ENCODE measurements at places on chromosomes 1 and 21. TPM values are rescaled to one million over a fixed set of nuclear protein-coding genes. Genes with fewer than 3 reads are reported as not detected.

The SV2A gene
- 0.09 TPM for total RNA-seq

The TMEM61 gene
- total RNA-seq: 0.39 TPM

The IRF6 gene
- total RNA-seq: 0.05 TPM

The PAX7 gene
- 1.1 TPM for total RNA-seq

The SZT2 gene
- 8.0 TPM for total RNA-seq

The LCE7A gene
- not detected for total RNA-seq
